ENCODE measurements at places on chromosomes 3 and 15.
A peak's percentile ranks its signal among the peaks of the same experiment; 100 is the strongest.

DNA sequence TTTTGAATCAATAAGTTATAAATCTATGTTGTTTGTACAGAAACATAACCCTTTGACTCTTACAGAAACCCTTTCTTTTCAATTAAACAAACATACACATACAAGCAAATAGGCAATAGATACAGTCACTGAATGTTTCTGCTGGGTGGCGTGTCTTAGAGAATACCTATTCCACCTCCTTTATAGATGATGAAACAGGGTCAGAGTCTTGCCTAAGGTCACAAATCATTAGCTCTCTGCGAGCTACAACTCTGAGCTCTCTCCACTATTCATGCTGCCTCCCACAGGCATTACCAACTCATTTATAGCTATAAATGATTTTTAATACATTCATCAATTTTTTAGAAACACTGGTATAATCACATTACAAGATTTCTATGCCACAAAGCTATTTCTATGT lies 152.6 kb downstream of the RSL24D1 start:
- H3K4me3 ChIP-seq: no peak overlapping the region
- no peaks in the 10 kb centered on the region for H3K36me3 ChIP-seq
- no peak for DNase-seq
- no peaks in the 10 kb centered on the region for H3K4me1 ChIP-seq
- H3K27ac ChIP-seq: no peak overlapping the region
- no peaks in the 10 kb centered on the region for H3K27me3 ChIP-seq

- peak; percentile 47 for DNase-seq
- no peak overlapping the region for H3K4me3 ChIP-seq
- peak overlapping the region; percentile 73 for H3K27ac ChIP-seq
These were observed 57.3 kb upstream of the RNF7 start for GRCh38 chr3:141680620-141681389.

DNA sequence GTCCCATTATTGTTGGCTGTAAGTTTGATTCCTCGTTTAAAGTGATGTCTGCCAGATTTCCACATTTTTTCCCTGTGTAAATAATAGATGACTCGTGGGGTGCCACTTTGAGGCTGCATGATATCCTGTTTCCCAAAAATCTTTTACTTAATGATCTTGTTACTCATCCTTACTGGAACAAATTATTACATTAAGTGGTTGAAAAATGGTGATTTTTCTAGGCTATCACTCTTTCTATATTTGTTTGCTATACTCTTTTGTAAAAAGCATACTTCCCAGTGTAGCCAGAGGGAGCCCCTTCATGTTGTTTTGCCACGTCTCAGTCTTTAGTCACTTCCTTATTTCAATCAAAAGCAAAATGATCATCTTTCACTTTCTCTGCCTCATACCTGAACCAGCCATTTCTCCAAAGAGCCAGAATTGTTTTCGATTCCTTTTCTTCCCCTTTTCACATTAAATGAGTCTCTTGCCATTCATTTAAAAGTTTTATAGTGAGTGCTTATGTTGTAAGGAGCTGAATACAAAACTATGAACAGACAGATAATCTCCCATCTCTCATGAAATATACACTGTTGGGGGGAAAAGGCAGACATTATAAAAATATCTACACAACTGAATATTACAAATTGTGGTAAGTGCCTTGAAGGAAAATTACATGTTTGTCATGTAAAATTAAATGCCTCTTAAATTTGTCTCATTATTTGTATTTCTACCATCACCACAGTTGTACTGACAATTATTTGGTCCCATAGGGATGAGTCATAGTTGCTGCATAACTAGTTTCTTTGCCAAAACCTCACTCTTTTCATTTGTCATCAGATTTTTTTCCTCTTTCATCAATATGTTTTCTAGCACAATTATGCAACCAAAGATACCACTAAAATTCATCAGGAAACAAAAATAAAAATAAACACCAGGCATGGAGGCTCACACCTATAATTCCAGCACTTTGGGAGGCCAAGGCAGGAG lies 41.5 kb downstream of the ADGRG7 start:
- no peaks in the 10 kb centered on the region for H3K27me3 ChIP-seq
- no peak overlapping the region for H3K27ac ChIP-seq
- H3K4me1 ChIP-seq: no peaks in the 10 kb centered on the region
- no peaks in the 10 kb centered on the region for H3K36me3 ChIP-seq
- no peak overlapping the region for H3K4me3 ChIP-seq

GRCh38 chr3:15872807-15873206 lies 75.0 kb upstream of the ANKRD28 start:
- no peak for DNase-seq
- no peaks in the 10 kb centered on the region for H3K4me1 ChIP-seq
- no peak overlapping the region for H3K27ac ChIP-seq
- no peaks in the 10 kb centered on the region for H3K27me3 ChIP-seq
